ENCODE measurements at places on chromosomes 1 and 21.

DNA sequence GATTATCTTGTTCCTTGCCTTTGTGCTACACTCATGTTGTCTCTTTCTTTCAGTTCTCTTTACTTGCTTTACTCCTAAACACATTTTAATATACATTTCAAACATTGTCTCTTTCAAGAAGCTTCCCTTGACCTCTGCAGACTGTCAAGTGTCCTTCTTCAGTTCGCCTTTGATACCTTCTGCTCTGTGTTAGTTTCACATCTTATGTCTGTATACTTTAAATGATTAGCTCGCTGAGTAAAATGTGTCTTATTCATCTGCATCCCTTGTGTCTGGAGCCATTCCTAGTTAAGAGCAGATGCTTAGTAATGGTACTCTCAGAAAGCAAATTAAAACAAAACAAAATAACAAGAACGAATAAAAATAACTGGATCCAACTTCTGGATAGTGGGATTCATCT, 303.3 kb downstream of the S1PR1 start:
- no peak for DNase-seq

GRCh38 chr1:12521096-12521495, 96.9 kb downstream of the DHRS3 start:
- DNase-seq, result no peak

DNA sequence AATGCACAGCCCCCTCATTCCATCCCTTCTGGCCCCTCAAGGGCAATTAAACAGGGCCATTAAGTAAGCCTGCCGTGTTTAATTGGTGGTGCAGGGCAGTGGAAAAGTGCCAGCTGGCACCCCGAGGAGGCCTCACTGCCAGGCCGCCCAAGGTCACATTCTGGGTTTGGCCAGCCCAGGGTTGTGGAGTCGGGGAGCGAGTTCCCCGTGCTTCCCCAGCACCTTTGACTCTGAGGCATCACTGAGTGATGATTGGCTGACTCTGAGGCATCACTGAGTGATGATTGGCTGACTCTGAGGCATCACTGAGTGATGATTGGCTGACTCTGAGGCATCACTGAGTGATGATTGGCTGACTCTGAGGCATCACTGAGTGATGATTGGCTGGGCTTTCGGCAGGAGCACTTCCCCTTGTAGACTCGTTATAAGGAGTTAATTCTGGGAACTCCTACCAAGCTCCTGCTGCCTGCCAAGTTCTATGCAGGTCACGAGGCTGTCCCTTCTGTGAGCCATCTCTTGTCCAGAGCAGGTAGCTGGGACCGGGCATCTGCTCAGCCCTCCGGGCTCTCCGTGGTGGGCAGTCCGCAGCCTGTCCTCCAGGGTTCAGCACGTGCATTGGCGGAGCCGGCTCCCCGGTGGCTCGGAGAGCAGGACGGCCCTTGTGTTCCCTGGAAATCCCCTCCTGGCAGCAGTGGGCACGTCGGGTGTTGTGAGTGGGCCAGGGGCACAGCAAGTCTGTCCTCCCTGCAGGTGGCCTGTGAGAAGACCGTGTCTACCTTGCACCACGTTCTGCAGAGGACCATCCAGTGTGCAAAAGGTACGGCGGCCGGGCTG, 20.9 kb downstream of the CSTB start:
- no peak for DNase-seq

DNA sequence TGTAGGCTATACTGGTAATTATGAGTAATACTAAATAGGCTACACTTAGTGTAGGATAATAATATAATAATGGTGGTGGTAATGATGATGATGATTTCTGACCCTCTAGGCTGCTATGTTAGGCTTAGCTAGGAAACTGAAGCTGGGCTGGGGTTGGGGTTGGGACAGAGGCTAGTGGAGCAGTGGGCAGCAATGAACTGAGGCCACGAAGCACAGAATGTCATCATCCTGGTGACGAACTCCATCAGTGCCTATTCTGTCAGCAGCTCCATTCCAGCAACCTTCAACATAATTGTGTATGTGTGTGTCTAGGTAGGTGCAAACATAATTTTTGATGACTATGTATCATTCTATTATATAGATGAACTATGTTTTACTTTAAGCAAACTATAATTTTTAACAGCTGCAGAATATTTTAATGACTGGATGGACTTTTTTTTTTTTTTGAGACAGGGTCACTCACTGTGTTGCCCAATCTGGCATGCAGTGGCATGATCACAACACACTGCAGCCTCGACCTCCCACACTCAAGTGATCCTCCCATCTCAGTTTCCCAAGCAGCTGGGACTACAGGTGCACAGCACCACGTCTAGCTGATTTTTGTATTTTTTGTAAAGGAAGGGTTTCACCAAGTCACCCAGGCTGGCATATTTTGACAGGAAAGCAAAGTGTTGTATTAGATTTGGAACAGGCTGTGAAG, 12.9 kb upstream of the CLIC4 start:
- no peak for DNase-seq

- no peak for DNase-seq
These were observed 174.4 kb downstream of the GRIK3 start for GRCh38 chr1:36859926-36860325.

Data from activated gamma-delta T cell treated with Interleukin-2 at 50 U/mL for 16 hours (primary cell).